Right renal cortex interstitium (tissue), 3 donors: ENCODE measurements at places on chromosomes 13 and 19. TPM values are rescaled to one million over a fixed set of nuclear protein-coding genes. Genes with fewer than 3 reads are reported as not detected.

DNA sequence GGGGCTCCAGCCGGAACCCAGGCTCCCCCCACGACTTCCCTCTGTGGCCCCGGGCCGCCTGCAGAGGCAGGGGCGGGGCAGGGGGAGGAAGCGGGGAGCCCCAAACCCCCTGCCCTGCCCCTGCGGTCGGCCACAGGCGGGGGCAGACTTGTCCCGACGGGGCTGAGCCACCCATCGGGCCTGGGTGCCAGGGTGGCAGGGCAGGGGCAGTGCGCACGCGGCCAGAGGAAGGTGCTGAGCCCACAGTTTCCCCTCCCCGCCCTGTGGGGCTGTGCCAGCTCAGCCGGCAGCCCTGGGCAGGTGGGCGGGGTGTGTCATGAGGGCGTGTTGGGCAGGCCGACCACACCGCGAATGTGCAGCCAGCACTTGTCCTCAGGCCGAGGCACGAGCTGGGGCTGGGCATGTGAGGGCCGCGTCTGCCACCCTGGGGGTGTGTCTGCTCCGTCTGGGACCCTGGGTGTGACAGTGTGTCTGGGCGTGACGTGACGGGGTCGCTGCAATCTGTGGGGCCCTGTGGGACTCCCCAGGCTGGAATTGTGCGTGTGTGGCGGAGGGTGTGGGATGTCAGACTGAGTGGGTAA, 17.7 kb downstream of the CCDC97 start:
- no peak for DNase-seq

Gene ZNF540
- polyA plus RNA-seq, result 4.5 TPM

DNA sequence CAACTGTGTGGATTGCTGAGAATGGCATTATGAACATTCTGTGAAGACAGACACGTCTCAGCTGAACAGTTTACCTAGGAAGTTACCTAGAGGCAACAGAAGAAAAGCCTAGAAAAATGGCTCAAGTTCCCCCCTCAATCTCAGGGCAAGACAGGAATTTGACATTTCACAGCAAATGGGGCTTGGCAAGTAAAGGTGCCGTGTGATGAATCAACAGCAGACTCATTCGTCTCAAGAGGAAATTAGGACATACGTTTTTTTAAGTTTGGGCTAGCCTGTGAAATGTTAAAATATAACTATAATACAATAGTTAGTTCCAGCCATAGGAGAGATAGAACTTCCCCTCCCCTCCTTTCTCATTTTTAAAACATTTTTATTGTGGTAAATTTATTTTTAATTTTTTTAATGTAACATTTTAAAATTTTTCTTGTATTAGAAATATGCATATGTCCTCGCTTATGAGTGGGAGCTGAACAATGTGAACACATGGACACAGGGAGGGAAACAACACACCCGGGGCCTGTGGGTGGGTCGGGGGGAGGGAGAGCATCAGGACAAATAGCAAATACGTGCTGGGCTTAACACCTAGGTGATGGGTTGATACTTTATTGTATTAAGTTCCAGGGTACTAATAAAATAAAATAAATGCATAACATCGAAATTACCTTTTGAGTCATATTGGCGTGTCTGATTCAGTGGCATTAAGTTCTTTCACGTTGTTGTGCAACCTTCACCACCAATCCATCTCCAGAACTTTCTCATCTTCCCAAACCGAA, 116.0 kb downstream of the COL4A2 start:
- no peak for DNase-seq

- no peak for DNase-seq
These were observed 24.5 kb upstream of the SLC7A1 start for GRCh38 chr13:29619995-29620394.

DNA sequence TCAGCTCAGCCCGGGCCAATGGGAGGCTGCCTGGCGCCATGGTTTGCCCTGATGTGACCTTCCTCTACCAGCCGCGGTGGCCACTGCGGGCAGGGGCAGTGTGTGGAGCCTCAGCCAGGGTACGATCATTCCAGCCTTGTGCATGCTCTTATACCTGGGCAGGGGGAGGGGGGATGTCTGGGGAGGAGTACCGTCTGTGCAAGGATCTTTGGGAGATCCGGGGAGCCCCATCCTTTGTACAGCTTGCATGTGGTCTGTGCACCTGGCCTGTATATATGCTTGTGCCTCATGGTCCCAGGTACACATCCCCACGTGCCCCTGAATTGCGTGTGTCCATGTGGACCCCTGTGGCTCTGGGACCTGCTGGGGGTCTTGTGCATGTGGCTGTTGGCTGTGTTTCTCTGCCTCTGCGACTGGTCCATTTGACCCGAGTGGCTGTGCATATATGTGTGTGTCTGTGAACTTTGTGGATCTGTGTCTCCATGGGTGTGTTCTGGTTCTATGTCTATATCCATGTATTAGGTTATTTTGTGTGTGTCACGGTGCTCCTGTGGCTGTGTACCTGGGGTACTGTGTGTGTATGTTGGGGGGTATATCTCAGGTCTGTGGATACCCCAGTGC, 12.8 kb upstream of the NANOS3 start:
- no peak for DNase-seq

GRCh38 chr13:99980201-99980823, 1.3 kb upstream of the ZIC2 start:
- no peak for DNase-seq

Gene ZNF136
- 19.5 TPM for polyA plus RNA-seq

Gene PDX1
- not detected for polyA plus RNA-seq

Gene MYCBP2
- polyA plus RNA-seq, result 64.0 TPM

Gene TMEM150B
- 0.83 TPM for polyA plus RNA-seq

GRCh38 chr19:2813235-2814160, 6.2 kb upstream of the ZNF554 start:
- DNase-seq, result no peak
